ENCODE measurements at places on chromosomes 11 and 22.
A peak's percentile ranks its signal among the peaks of the same experiment; 100 is the strongest.

GRCh38 chr11:20671856-20672546 lies 2.6 kb downstream of the NELL1 start:
- DNase-seq: no peak

- DNase-seq: peak; percentile 61
Measured at GRCh38 chr11:64207256-64208085, 950 bp downstream of the FERMT3 start.

DNA sequence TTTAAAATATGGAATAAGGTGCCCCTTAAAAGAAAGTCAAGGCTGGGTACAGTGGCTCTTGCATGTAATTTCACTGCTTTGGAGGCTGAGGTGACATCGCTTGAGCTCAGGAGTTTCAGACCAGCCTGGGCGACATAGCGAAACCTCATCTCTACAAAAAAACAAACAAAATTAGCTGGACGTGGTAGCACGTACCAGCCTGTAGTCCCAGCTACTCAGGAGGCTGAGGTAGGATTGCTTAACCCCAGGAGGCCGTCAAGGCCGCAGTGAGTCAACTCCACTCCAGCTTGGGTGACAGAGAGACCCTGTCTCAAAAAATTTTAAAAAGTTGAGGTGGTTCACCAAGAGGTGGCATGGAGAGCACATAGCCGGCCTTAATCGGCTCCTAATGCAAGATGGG lies 17.7 kb upstream of the ADORA2A start:
- DNase-seq: no peak

GRCh38 chr11:75270896-75271418 lies 30.4 kb downstream of the TPBGL start:
- DNase-seq: no peak

GRCh38 chr11:108204929-108205499 lies 17.4 kb downstream of the NPAT start:
- no peak for DNase-seq

DNA sequence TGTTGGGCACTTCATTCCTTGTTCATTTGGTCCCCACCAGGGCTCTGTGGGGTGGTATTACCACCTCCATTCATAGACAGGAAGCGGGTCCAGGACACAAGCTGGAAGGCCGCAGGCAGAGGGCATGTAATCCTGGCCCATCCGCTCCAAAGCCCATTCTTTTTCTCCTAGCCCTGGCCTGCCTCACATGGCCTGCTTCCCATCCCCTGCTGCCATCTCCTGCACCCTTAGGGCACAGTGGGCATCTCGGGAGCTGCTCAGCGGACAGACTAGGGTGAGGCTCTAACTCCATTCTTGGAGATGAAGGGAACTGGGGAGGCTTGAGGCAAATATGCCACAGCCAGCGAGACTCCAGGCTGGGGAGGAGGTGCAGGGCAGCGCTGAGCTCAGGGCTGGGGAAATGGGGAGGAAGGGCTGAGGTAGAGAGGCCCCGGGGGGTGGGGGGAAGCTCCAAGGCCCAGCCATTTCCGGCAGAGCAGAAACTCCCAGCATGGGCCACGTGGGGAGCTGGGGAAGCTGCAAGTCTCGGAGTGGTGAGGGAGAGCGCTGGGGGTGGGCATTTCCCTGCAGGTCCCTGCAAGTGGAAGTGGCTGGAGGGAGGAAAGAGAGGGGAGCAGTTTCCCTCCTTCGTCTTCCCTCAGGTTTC lies 14.3 kb upstream of the BCL9L start:
- DNase-seq: no peak

DNA sequence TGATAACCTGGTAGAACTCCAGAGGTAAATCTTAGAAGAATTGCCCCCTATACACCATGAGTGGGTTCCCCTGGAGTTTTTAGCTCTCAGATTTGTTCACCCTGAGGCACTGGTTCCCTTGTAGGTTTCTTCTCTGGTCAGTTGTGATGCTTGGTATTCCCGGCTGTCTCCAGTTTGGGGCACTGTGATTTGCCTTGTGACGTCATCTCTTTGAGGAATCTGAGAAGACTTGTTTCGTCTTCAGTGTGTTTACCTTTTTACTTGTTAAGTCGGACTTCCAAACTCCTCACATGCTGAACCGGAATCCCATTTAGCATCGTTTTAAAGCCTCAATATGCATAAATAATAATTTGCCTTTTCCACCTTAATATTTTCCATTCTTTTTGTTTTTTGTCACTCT lies 54.4 kb downstream of the CECR2 start:
- DNase-seq: no peak

GRCh38 chr22:45540122-45540521 lies 37.4 kb downstream of the FBLN1 start:
- DNase-seq: no peak

DNA sequence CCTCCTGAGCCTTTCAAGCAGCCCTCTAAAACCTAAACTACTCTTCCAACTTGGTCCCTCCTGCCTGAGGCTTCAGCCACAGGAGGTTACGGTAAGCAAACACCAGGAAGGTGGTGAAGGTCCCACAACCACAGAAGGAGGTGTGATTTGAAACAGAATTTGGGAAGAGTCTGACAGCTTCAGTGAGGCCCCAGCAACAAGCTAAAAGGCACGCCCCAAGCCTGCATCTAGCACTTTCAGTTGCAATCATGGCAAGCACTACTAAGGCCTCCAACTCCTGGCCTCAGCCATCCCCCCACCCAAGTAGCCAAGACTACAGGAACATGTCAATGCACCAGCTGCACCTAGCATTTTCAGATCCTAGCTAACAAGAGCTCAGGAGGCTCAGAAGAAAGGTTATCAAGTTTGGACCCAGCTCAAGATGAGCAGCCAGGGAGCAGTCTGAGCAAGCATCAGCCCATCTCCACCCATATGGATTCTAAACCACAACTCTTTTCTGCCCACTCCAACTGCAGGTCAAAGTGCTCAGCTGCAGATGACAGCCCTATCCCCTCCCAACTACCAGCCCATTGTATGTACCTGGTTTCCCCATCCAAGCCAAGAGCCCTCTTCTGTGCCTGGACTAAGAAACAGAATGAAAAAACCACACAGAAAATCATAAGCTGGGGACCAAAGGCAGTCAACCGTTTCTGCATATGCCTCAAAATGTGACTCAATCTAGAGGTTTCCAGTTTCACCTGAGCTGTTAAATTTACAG lies 10.4 kb upstream of the AHNAK start:
- DNase-seq: no peak

DNA sequence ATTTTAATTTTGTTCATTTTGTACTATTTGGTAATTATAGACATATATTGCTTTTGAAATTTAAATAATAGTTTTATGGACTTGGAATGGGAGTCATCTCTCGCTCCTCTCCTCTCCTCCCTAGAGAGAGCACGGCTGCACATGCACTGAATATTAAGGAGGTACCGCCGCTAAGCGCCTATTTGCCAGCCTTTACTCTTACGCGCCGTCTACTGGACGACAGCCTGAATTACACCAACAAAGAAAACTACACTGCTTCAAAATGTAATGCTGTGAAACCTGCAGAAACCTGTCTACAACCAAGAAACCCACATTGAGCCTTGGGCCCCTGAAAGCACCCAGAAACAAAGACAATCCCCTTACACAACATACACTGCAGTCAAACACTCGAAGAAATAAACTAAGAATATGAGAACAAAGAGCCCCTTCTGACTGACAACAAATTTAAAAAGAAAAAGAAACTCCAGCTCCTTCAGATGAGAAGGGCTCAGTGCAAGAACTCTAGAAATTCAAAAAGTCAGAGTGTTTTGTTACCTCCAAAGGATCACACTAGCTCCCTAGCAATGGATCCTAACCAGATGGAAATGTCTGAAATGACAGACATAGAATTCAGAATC lies 737.2 kb downstream of the LRRC4C start:
- no peak for DNase-seq

GRCh38 chr11:87560352-87560751 lies 522.6 kb downstream of the TMEM135 start:
- DNase-seq: no peak

GRCh38 chr11:15333407-15333806 lies 218.7 kb downstream of the INSC start:
- DNase-seq: no peak

Measured in stimulated activated CD8-positive, alpha-beta memory T cell treated with anti-CD3 and anti-CD28 coated beads, Interleukin-4, amount 100 ng/mL, for 1 hour (primary cell).